DMS153 (cell line): ENCODE measurements at places on chromosomes 4 and X.

- DNase-seq: no peak
These were observed 125.4 kb upstream of the SPOCK3 start for GRCh38 chr4:167359711-167360110.

GRCh38 chrX:72540318-72540717, 32.3 kb downstream of the HDAC8 start:
- DNase-seq: peak; percentile 0

DNA sequence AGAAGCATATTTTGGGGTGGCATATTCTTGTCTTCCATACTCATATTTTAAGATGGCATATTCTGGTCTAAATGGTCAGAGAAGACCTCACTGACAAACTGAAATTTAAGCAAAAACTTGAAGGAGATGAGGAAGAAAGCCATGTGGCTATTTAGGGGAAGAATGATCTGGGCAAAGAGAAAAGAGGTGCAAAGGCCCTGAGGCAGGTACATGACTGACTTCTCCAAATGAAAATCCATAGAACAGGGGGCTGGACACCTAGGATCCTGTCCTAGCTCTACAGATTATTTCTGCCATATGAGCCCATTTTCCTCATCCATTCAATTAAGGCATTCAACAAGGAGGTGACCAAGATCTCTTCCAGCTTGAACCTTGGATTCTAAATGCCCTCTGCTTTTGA, 105.6 kb downstream of the IRF2 start:
- DNase-seq: no peak

DNA sequence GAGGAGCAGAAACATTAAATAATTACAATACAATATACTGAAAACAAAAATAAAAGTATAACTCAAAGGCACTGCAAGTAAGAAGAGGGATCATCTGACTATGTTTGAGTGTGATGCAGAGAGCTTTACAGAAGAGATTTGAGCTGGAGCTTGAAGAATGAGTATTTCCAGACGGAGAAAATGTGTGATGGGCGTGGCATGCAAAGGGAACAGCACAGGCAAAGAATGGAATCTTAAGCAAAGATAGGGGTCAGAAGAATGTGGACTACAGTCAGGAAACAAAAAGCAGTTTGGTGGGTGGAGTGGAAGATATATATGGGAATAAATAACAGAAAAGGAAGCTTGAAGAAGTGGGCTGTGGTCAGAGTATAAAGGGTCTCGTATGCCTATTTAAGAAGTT, 45.5 kb downstream of the OPHN1 start:
- DNase-seq: no peak

DNA sequence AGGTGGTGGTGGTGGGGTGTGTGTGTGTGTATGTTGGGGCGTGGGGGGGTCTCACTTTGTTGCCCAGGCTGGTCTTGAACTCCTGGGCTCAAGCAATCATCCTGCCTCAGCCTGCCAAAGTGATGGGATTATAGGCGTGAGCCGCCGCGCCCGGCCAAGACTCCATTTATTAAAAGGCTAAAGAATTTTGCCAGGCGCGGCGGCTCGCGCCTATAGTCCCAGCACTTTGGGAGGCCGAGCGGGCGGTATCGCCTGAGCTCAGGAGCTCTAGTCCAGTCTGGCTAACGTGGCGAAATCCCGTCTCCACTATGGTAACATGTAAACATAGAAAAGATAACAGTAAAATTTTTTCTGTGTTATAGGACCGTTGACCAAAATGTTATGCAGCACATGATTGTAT, 3.7 kb upstream of the UBA1 start:
- no peak for DNase-seq

DNA sequence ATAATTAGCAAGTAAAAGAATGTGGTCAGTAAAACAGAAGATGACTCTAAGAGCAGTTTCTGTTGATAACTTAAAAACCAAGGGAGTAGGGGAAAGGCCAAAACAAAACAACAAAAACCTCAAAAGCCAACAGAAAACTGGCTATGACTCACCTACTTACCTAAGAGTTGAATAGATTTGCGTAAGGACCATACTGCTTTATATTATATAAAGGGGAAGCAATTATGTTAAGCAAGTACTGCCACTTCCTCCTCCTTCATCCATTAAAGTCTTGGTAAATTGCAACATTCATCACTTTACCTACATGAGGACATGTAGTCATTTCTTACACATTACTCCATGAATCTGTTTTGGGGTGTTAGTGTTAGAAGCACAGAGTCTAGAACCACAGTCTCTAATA, 85.9 kb upstream of the FAM47A start:
- no peak for DNase-seq

DNA sequence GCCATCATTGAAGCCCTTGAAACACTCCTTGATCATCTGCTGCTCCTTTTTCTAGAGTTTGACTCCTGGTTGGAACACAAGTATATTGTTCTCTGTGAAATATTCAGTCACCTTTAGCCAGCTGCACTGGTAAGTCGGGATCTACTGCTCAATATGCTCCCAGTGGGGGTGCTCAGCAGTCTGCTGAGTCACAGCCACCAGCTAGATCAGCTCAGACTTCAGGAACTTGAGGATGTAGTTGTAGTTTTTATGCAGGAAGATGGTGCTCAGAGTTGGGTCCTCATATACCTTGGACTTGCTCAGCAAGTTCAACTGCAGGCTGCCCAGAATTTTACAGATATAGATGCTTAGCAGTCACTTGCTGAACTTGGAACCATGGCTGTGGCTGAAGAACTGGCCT, 202.5 kb upstream of the RPL34 start:
- no peak for DNase-seq

DNA sequence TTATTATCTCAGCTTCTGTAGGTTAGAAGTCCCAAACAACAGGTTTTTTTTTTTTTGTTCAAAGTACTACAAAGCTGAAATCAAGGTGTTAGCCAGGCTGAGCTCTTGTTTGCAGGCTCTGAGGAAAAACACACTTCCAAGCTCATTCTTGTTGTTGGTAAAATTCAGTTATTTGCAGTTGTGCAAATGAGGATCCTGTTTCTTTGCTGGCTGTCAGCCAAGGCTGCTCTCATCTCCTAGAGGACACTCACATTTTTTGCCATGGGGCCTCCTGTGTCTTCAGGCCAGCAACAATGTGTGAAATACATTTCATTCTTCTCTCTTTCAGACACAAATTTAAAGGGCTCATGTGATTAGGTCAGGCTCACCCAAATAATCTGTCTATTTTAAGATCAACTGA, 60.3 kb upstream of the HSD17B10 start:
- DNase-seq: no peak

DNA sequence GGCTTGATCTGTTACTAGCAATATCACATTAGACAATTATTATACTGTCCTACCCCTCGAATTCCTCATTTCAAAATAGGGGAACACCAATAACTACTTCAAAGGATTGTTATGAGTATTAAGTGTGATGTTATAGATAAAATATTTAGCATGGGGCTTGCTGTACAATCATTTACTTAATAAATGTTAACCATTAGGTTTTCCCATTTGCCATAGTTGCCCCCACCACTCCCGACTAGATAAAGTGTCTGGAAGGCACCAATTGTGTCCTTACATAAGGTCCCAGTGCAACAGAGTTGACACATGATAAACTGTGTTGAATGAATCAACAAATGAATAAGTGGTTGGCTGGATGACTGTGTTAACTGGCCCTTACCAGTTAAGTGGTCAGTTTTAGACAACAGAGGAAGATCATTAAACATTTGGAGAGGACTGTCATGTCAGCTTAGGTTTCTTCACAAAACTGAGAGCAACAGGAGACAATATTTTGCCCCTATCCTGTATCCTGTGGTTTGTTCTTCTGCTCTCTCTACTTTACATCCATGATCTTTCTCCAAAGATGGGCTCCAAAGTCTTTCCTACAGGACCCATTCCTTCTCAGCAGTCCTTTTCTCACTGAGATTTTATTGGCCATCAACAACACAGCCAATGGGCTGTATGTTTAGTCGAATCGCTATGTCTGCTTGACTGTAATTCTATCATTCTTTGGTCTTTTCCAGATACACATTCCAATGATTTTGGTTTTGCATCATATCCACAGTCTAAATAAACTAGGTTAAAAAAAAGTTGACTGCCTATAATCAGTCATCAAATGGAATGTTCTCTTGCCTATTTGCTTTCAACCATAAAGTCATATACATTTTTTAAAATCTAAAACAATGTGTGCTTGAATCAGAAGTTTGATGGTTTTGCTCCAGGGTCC, 74.4 kb downstream of the RNF150 start:
- DNase-seq: no peak

GRCh38 chr4:177901786-177902185, 459.5 kb upstream of the AGA start:
- DNase-seq: no peak

DNA sequence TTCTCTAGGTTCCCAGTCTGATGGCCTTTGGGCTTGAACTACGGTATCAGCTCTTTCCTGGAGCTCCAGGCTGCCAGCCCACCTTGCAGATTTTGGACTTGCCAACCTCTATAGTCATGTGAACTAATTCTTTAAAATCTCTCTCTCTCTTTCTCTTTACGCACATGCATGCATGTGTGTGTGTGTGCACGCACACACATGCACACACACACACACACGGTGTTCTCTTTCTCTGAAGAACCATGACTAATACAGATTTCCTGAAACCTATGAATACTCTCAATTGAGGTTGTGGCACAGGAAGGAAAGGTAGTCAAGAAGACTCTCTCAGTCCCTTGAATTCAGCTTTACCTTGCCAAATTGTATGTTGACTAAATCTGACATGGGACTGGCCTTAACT, 6.2 kb upstream of the ZCCHC13 start:
- no peak for DNase-seq

DNA sequence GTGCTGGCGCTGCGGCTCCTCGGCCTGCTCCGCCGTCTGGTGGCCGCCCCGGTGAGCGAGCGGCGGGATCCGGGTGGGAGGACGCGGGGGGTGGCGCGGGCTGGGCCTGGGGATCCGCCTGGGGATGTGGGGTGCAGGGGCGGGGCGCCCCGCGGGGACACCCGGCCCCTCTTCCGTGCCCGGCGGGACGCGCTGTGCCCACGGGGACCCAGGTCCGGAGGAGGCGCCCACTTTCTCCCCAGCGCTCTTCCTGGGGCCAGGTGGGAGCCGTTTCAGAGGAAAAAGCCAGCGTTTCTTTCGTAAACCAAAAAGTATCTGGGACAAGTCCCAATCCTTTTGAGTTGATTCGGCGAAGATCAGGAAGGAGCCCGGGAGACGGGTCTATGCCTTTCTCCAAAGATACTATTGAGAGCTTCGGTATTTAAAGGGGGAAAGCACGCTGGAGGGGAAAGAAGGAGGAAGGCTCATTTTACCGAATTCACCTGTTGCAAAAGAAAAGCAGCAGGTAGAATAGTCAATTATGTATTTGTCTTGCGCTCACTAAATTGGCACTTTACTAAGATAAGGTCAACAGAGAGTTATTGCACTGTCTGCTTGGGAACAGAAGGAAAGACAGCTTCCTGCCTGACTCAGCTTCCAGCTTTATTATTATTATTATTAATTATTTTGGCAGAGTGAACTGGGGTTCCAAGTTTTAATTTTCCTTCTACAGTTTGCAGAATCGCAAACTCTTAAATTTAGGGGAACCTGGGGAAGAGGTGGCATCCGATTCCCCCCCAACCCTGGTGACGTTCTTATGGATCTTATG, 81.5 kb upstream of the CD99 start:
- DNase-seq: no peak

DNA sequence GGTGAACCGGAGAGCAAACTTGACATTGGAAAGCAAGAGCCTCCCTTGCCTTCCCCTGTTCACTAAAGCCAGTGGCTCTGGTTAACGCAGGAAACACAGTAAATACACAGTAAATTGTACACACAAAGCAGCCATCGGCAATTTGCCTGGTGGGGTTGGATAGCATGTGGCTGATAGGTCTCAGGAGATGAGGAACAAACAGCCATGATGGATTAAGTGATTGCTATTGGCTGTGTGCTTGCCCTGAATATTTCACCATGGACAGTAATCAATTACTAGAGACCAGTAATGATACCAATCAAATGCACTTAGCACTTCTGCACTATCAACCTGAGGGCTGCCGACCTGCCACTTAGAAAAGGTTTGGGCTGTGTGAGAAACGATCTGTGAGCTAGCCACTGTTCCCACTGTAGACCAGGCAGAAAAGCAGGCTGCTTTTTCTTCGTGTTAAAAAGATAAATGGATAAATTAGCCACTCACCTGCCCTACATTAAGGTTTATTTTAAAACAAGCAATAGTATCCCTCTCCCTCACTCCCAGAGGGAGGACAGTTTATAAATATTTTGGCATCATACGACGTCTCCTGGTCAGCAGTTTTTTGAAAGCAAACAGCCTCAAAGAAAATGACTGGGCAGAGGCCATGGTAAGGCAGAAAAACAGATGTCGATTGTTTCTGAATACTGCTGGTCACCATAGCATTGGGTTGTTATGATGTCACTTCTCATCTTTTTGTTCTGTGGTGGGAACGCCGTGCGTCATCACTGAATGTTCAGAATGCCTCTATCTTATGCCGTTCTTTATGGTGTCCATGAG, 167.1 kb downstream of the MAML3 start:
- DNase-seq: no peak

- no peak for DNase-seq
These were observed 543 bp downstream of the NFXL1 start for GRCh38 chr4:47913861-47914219.

- no peak for DNase-seq
These were observed 100.0 kb upstream of the DIPK2B start for GRCh38 chrX:45300638-45301037.

GRCh38 chrX:17072301-17072700, 125.8 kb downstream of the REPS2 start:
- no peak for DNase-seq

DNA sequence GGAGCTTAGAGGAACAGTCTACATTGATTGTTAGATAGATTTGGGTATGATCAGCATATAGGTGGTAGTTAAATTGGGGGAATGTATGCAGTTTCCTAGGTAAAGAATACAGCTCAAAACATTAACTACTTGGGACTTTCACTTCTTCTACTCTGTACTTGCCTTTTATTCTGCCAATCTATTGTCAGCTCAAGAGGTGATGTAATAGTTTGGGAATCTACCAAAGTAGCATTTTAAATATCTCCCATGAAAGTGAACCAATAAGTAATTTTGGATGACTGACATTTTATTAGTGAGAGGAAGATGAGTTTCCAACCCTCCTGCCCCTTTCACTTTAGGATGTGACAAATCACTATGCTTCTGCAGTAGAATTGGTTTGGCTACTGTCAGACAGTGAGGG, 43.4 kb downstream of the NUDT6 start:
- no peak for DNase-seq

DNA sequence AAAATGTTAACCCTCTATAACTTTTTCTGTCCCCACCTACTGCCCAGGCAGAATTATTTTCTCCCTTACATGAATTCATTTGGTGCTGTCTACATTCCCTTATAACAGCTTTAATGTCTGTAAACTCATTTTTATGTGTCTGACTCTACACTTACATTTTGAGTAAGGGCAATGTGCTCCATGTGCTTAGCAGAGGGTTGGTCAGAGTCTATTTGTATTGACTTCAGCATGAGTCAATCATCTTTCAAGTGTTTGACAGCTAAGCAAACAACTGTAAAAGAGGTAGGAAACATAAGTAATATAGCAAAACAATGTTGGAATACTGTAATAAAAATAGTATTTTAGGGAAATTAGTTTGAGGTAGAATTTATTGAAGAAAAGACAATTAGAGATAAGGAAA, 6.3 kb downstream of the IL15 start:
- DNase-seq: peak; percentile 17
